ENCODE measurements at places on chromosomes 2 and 18.

DNA sequence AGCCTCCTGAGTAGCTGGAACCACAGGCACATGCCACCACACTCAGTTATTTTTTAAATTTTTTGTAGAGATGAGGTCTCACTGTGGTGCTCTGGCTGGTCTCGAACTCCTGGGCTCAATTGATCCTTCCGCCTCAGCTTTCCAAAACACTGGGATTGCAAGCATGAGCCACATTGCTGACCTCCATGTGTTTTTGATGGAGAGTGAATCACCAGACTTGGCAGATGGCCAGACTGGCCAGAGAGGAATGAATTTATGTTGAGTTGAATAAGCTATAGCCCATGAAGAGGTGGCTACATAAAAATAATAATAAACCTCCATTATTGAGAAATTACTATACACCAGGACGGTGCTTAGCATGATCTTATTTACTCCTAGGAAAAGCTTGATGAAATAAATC lies 91.5 kb downstream of the MREG start:
- no peak for DNase-seq

GRCh38 chr2:113847144-113847543 lies 42.7 kb upstream of the ACTR3 start:
- no peak for DNase-seq

DNA sequence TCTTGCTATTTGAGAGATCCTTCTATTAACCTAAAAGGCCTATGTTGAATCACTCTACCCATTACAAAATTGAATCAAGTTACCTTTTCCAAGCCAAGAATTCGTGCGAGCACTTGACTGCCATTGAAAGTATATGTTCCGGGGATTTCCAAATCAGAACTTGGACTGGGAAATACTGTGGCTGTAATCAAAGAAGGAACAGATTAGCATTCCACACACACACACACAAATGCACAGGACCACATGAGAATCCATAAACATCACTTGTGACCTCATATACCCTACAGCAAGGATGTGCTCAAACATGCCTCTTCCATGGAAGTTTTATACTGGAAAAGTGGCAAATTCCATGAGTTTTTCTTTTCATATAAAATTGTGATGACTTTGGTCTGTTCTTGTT lies 86.0 kb downstream of the ABCA12 start:
- no peak for DNase-seq

- no peak for DNase-seq
These were observed 49.0 kb downstream of the PSMG2 start for GRCh38 chr18:12751891-12752290.

- DNase-seq = peak; percentile 52
These were observed 47.4 kb upstream of the NXPH2 start for GRCh38 chr2:138827426-138828054.

DNA sequence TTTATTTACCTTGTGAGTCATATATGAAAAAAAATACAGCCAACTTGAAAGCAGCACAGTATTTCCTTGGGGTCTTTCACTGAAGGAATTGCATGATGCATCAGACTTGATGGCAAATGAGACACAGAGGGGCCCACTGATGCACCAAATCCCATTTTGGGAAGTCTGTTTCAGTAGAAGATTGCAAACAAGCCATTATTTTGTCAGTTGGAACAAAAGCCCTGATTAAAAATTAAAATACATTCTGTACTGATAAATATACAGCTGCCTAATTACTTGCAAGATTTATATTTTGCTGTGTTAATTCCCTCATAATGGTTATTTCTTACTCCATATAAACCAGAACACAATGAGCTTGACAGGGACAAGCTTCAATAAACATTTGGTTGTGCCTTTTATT lies 370.4 kb downstream of the SUCLG1 start:
- DNase-seq = no peak

GRCh38 chr2:239912938-239913635 lies 112.1 kb downstream of the NDUFA10 start:
- no peak for DNase-seq

GRCh38 chr2:214410128-214410775 lies 602 bp upstream of the VWC2L start:
- DNase-seq = no peak

DNA sequence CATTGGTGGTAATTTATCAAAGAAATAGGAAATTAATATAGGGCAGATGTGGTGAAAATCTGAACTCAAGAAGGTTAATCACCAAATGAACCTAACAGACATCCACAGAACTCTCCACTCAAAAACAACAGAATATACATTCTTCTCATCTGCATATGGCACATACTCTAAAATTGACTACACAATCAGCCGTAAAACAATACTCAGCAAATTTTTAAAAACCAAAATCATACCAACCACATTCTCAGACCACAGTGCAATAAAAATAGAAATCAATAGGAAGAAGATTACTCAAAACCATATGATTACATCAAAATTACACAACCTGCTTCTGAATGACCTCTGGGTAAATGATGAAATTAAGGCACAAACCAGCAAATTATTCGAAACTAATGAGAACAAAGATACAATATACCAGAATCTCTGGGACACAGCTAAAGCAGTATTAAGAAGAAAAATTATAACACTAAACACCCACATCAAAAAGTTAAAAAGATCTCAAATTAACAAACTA lies 31.0 kb downstream of the RBM43 start:
- peak; percentile 62 for DNase-seq

DNA sequence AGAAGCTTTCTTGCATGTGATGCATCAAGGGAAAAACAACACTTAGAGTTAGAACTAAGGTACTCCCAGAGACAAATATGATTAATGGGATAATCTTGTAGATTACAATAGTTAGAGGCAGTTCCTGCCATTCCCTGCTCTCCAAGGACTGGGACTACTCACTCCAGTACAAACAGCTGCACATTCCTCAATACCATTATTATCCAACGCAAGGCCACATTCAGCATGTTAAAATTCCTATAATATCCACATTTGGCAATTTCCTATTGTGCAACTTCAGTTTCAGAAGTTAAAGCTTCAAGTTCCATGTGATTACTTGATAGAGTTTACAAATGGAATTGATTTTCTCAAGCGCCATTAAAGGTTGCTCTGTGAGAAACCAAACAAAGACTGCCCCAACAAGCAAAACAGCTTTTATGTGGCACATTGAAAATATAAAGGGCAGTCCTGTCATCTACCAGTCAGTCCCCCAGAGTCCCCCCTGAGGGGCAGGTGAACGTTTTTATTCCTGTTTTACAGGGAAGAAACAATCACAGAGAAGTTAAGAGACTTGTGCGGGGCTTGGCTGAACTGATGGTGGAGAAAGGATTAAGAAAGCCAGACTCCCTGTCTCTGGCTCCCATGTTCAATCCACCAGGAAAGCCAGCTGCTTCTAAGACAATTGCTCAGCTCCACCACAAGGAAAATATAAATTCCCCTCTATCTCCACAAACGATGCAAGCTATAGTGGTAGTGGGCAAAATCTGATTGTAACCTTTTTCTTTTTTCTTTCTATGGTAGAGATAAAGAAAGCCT lies 72.6 kb downstream of the TXNL1 start:
- peak; percentile 37 for DNase-seq

DNA sequence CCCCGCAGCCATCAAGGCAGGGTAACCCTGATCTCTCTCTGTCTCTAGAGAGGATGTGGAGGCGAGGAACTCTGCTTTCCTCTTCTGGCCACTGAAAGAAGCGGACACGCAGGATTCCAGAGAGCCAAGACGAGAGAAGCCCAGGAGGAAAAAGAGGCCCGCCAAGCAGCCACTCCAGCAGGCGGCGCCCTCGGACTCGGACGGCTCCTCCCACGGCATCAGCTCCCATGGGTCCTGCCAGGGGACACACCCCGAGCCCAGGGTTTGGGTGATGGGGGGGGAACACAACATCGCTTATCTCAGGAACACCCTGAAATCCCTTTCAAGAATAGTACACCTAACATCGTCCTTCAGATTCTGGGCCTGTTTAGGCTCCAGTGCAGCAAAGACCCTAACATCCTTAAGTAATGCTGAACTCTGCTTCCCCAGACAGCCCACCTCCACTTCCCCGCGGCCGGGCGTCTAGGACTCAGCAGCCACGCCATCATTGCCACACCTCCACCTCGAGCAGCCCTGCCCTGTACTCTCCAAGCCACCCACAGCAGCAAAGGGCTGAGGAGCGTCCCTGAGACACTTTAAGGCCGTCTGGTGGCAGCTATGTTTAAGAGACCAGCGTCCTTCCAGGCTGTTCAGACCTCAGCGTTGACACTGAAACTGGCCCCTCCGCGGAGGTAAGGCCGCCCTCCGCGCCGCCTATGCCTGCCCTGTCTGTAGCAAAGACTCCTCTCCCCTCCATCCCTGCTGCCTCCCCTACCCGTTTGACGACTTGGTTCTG lies 34.3 kb upstream of the CNGA3 start:
- DNase-seq = no peak

DNA sequence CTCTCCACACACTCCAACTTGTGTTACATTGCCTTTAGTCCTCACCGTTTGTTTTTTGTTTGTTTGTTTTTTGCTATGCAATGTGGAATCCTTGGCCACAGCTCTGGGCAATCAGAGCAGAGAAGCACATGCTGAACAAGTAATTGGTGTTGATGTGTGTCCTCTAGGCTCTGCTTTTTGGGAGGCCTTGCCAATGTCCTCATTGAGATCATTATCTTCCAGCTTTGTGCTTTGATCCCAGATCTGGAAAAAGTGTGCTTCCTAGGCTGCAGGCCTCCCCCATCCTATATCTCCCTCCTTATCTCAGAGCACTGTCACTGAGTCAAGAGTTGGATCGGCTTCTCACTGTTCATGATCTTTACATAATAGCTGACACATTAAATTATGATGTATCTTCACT lies 25.9 kb downstream of the OSR1 start:
- no peak for DNase-seq

GRCh38 chr2:38440655-38441054 lies 63.6 kb upstream of the ATL2 start:
- DNase-seq = peak; percentile 13

DNA sequence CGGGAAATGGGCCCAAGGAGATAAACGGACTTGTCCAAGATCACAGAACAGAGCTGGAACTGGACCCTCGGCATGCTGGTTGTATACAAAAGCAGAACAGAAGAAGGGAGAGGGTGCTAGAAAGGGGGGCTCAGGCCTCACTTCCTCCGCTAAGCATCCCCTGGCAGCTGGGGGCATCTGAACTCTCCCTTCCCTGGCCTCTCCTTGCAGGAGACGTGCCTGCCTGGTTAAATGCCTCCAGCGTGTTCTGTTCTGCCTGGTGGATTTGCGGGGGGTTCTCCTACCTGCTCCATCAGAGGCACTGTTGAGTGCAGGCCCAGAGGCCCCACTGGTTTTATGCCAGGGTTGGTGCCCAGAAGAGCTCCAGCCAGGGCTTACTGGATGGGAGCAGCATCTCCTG lies 124.7 kb downstream of the ZFP36L2 start:
- DNase-seq = no peak
